ENCODE measurements at places on chromosomes 6 and 20.

- no peak for DNase-seq
These were observed 104.4 kb upstream of the PRL start for GRCh38 chr6:22401206-22401605.

DNA sequence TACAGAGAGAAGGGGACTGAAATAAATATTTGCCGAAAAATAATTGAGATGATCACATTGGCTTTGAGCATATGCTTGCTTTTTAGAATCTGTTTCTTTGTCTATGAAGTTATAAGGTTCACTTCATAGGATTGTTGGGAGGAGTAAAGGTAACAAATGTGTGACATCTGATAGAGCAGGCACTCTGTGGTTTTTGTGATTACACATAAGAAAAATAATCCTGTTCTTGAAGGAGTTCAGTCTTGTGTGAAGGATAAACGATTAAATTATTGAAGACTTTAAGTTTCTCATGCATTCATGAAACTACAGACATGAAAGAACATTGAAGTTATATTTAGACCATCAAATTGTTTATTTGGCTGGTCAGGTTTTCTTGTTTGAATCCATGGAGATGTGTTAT, 45.0 kb downstream of the QKI start:
- no peak for DNase-seq

- no peak for DNase-seq
These were observed 102.5 kb upstream of the EMILIN3 start for GRCh38 chr20:41468994-41469600.

- no peak for DNase-seq
These were observed 377.0 kb downstream of the BTBD3 start for GRCh38 chr20:12294678-12295077.

- DNase-seq: no peak
These were observed 1355.9 kb downstream of the GRIK2 start for GRCh38 chr6:102749210-102749971.

DNA sequence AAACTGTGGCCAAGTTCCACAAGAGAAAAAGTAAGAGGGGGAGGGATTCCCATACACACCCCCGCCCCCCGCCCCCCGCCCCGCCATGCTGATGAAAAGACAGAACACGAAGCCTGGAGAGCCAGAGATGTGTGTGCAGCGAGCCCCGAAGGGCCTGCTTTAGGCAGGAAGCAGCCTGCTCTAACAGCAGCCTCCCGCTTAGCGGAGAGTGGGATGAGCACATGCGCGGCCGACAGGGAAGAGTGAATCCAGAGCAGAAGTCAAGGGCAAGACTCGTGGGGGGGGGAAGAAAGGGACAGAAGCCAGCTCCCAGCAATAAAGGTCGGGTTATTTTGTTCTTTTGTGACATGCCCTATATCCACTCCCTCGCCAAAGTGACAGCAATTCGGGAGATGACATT, 67.2 kb upstream of the PTGIS start:
- no peak for DNase-seq

DNA sequence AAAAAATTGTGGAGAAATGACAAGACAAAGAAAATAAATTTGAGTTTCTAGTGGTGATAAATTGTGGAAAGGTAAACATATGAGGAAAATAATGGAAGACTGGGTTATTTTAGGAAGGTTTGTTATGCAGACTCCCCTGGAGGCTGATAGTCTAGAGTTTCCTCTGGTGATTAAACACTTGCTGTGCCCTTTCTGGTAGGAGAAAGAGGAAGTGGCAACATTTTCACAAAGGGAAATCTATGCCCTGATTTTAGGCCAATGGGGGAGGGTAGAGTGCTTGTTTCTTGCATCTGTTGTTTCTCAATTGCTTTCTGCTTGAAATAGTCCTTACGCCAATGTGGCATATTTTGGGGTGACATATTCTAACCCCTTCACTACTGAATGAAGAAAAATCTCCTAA, 129.1 kb upstream of the DOK5 start:
- DNase-seq: no peak

GRCh38 chr20:55755861-55756260, 249.5 kb downstream of the CBLN4 start:
- DNase-seq: no peak

DNA sequence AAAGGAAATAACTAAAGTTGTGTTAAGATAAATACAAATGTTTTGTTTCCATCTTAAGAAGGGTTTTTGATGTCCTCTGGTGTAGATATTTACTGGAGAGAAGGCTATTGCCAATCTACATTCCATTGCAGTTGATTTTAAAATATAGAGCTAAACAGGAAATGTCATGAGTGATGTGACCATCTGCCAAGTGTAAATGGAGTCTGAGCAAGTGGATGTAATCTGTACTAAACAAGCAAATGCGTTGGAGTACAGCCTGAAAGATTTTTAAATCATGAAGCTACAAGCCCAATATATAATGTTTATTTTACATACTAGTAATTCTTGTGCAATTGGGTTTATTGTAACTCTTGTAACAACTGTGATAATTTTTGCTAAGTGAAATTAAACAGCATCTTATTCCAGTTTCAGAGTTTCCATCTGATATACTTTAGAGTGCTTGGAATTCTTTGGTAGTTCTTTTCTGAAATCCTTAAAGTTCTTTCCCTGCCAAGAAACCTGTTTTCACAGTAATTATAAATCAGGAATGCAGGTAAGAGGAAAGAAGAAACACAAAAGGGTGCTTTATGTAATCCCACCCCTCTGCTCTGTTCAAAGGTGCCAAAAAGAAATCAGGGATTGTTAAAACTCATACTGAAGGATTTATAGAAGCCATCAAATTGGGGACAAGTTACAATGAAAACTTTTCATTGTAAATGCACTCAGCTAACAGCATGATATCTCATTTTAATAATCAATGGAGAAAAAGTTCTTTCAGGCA, 47.2 kb upstream of the FLRT3 start:
- peak; percentile 30 for DNase-seq
